ENCODE measurements at places on chromosomes 12 and 14.

- DNase-seq = no peak
These were observed 110.4 kb upstream of the CPSF6 start for GRCh38 chr12:69129017-69129416.

DNA sequence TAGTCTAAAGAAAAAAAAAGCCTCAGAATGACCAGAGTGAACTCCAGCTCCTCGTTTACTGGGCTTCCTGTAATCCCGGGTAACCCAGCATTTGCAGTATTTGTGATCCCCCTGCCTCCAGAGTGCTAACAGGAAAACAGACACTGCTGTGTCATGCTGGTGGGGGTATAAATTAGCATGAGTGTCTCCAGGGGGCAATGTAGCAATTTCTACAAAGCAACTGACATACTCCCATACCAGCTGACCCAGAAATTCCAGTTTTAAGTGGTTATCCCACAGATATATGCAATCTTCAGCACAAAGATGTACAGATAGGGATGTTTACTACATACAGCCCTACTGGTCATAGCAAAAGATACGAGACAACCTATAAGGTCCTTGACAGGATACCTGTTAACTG is 18.8 kb downstream of the TTC7B start:
- no peak for DNase-seq

DNA sequence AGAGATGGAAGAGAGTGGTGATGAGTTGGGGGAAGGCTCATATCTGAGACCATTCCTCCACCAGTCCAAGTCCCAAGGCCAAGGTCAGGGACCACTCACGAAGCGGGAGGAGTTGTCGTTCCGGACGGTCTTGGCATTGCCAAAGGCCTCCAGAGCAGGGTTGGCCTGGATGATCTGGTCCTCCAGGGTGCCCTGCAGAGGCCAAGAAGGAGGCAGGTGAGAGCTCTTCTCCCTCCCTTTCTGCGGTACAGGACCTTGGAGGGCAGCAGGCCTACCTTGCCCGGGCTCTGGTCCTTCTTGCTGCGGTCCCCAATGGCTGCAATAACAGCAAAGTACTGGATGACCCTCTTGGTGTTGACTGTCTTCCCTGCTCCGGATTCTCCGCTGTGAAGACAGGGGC is 4.0 kb downstream of the MYH7 start:
- no peak for DNase-seq

DNA sequence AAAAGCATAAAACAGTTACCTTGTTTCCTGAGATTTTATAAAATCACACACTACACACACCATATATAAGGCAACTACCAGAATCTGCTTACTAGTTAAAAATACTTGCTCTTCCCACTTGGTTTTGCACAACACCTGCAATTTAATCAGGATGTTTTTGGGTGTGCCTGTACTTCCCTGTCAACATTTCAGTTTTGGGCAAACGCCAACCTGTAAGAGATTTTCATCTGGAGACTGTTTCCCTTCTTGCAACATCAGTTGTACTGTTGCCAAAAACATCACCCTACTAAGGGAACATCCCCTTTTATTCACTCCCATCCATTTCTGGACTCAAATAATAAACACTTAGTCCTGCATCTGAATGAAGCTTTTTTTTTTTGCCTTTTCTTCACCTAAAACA is 172.3 kb downstream of the DUSP6 start:
- no peak for DNase-seq

Data from RKO (cell line).